ENCODE measurements at places on chromosomes 5 and 9. TPM values are rescaled to one million over a fixed set of nuclear protein-coding genes. Genes with fewer than 3 reads are reported as not detected.

Gene ZNF454
- total RNA-seq, result 46.7 TPM

Gene PGM5
- 72.7 TPM for total RNA-seq

Gene GRIN1
- total RNA-seq, result not detected

Gene FIBCD1
- total RNA-seq, result not detected

Gene CD14
- 23.9 TPM for total RNA-seq

DNA sequence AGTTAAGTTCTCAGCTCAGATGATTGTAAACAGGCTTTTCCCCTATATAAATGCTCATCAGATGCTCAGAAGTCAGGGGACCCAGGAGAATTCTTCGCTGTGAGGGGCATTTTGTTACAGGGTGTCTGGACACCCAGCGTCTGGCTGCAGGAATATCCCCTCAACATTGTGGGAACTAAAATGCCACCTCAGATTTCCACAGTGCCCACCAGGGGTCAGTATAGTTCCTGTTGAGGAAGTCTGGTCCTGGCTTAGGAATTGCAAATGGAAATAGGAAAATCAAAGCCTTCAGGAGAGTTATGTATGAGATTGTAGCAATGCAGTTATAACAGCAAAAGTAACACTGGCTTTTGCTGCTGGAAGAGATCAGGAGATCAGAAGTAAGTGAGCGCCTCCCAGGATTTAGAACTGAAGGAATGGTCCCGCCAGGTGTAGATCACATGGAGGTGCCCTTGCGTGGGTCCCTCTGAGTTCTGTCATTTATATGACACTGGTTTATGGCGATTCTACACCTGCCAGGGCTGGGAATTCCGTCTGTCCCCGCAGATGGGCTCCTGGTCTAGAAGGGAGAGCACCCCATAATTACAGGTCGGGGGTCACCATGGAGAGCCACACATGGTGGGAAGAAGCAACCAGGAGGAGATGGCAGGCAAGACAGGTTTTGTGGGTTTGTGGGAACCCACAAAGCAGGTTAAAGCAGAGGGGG is 47.1 kb upstream of the CTSL start:
- DNase-seq, result peak; percentile 57

DNA sequence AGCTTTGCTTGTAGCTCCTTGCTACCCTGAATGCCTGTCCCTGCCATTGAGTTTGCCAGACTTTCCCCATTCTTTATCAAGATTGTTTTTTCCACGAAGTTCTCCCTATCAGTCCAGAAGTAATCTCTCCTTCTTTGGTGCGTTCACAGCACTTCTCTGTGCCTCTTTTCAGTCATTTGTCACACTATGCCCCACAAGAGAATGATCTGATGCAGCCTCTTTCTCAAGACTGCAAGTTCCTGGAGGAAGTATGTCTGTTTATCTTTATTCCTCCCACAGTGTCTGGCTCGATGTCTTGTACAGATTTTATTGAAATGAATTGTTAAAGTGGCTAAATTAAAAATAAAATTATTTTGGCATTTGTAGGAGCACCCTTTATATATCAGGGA is 99.3 kb downstream of the CCDC192 start:
- no peak for DNase-seq

GRCh38 chr9:95107001-95107749 is 210.3 kb downstream of the FANCC start:
- no peak for DNase-seq

- no peak for DNase-seq
Measured at GRCh38 chr5:172666251-172666650, 25.2 kb downstream of the NEURL1B start.

DNA sequence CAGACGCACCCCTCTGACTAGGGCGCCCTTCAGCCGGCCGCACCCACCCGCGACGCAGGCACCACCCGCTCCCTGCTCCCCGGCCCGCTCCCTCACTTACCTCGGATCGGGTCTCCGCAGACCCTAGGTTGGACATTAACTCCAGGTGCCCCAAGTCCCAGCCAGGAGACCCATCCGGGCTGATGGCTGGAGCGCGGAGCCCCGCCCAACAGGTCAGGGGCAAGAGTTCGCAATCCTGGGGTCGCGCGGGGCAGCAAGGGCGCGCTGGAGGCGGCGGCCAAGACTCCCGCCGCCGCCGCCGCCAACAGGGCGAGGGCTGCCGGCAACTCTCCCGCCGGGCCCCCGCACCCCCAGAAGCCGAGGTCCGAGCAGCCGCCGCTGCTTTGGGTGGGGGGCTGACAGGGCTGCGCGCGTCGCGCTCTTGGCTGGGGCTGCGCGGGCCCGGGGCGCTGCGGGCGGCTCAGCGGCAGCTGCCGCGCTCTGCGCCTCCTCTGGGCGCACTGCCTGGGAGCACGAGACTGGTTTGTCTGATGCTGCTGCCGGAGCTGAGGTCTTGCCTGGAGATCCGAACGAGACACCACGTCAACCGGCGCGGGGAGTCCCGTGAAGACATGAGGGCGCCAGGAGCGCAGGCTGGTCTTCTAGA is at the start of gene GDNF:
TSS of gene GDNF (minus strand) at position 635 of the 646 bp plus-strand sequence. CDS start 5,245 bp downstream, outside the sequence.
- DNase-seq, result peak; percentile 83

DNA sequence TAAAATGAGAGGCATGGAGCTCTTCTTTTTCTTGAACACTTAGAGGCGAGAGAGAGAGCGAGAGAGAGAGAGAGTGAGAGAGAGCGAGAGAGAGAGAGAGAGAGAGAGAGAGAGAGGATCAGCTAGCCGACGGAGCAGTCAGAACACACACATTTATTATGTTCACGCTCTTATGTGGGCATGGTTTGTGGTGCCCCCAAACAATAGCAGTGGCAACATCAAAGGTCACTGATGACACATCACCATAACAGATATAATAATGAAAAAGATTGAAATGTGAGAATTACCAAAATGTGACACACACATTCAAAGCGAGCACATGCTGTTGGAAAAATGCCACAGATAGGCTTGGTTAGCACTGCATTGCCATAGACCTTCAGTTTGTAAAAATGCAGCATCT is 116.1 kb downstream of the KDM4C start:
- DNase-seq, result peak; percentile 26

DNA sequence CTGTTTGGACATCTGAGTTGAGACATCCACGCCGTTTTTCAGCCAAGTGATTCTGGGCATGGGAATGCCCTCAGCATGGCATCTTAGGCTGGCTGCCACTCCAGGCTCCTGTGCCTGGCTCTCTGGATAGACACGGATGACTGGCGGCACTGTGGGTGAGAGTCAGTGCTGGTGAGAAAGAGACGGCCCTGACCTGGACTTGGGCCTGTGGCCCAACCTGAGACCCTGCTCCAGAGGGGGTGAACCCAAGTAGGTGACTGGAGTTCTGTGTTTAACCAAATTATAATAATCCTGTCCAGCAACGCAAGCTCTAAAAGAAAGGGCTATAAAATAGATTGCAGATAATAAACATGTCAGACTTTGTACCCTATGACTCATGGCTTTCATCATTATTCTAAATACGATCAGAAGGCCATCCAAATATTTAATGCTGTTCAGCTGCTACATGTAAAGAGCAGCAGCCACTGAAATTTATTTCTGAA is 173.9 kb downstream of the HSPA4 start:
- no peak for DNase-seq

DNA sequence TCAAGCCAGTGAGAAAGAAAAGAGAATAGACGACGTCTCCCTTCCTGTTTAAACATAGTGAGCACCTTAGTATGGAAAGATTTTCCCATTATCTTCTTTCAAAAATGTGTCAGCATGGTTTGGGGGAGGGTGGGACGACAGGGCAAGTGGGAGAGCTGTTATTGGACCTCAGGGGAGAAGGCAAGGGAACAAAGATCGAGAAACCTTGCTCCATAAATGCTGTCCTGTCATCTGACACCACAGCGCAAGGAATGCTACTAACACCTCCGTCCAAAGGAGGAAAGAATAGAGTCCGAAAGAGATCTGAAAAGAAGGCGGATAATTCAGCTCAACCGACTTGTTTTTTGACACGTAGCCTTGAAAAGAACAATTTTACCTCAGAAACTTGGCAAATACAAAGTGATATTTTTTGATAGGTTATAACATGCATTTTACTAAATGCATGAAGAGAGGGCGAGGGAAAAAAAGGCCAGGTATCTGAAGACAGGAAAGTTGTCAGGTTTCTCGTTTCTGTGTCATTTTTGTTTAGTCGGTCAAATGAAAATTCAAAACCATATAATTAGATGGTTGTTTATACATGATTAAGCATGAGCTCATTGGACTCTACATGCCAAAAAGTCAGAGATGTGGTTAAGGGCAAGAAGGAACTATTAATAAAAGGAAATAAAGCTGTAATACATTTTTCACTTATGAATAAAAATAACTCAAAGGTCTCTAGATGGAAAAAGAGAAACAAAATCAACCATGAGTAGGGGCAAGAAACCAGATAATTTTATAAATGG is 155.7 kb downstream of the GLIS3 start:
- DNase-seq, result no peak

DNA sequence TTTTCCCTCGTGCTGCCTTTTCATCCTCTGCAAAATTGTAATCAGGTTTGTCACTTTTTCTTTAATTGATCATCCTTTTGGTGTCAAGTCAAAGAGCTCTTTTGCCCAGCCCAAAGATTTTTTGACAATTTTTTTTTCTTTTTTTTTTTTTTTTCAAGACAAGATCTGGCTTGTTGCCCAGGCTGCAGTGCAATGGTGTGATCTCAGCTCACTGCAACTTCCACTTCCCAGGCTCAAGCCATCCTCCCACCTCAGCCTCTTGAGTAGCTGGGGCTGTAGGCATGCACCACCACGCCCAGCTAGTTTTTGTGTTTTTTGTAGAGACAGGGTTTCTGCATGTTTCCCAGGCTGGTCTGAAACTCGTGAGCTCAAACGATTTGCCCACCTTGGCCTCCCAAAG is 36.7 kb downstream of the CDK7 start:
- DNase-seq, result no peak

- DNase-seq, result peak; percentile 48
Measured at GRCh38 chr9:1427875-1428274, 377.7 kb downstream of the DMRT2 start.

GRCh38 chr5:74322191-74322590 is 318.3 kb downstream of the ENC1 start:
- no peak for DNase-seq

DNA sequence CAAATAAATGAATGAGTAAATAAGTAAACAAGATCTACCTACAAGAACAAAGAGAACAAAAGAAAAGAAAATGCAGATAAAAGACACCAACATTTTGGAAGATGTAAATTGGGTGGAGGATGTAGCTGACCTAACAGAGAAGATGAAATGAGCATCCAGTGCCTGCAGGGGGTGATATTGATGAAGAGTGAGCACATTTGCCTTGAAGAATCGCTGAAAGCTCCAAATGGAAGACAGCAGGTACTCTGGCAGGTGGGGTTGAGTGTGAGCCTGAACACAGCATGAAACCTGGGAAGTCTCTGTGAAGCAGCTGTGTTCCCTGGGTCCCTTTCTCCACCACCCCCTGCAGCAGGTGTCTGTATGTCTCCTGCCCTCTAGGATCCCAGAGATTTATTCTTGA is 125.6 kb downstream of the NXNL2 start:
- no peak for DNase-seq

DNA sequence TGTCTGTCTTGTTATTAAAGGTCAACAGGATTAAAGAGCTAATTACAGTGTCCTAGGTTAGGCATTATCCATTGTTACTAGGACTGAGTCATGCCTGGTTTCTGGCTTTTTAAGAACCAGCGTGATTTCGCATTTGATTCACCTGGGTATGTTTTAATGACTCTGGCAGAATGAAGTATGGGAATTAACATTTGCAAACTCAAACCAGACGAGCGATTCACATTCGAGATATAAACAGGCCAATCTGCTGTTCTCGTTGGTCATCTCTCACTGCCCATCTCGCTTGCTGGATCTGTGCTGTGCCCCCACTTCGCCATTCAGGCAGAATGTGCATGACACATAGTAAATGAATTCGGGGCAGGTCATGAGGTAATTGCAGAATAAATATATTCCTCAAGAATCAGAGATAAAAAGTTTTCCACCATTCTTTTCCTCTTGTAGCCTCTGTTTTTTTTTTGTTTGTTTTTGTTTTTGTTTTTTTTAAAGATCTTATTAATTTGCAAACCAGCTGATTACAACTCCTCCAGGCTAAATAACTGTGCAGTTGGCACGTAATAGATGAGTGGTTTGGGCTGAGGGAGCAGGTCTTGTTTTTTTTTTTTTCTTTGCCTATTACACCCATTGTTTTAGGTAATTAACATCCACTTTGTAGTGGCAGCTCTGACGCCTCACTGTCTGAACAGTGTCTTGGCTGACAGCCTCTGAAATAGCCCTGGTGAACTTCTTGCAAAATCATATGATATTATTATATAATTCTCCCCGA is 313.5 kb upstream of the MSX2 start:
- DNase-seq, result no peak

GRCh38 chr9:1152171-1152570 is 102.0 kb downstream of the DMRT2 start:
- DNase-seq, result no peak

- no peak for DNase-seq
Measured at GRCh38 chr9:9912459-9912858, 700.3 kb downstream of the PTPRD start.

Measured in stomach (tissue), 19 donors.